ENCODE measurements at places on chromosomes 4 and X. TPM values are rescaled to one million over a fixed set of nuclear protein-coding genes. Genes with fewer than 3 reads are reported as not detected.

The DCAF8L1 gene
- total RNA-seq = not detected

The MGARP gene
- 1.2 TPM for total RNA-seq

The ZNF711 gene
- 127 TPM for total RNA-seq

The THAP6 gene
- 18.6 TPM for total RNA-seq

The CPZ gene
- 3.9 TPM for total RNA-seq

The GPR50 gene
- not detected for total RNA-seq

The RRAGB gene
- total RNA-seq = 62.1 TPM

DNA sequence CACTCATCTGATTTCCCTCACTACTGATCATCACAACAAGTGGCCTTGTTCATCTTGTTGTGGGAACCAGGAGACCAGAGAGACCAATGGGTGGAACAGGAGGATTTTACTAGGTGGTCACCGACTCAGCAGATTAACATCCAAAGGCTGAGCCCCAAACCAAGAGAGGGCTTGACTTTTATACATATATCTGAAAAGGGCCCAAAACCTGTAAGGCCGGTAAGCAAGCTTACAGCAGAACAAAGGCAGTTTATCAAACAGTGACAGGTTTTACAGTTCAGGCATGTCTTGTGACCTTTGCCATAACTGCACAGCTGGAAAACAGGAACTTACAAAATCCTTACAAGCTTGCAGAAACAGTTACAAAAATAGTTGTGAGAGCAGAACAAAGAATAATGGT is 195.9 kb downstream of the OR13H1 start:
- no peak for DNase-seq

DNA sequence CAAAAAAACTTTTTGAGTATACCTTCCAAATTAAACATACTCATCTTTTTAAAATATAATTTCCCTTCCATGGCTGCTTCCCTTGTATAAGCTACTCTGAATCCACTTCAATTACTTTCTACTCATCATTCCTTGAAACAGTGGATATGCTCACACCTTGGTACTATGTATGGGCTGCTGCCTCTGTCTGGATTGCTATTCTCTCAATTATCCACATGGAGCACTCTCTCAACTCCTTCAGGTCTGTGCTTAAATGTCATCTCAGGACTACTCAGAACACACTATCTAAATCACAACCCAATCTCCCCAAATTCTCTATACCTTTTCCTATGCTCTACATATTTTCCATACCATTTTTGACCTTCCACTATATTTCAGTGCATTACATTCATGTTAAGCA is 898.9 kb upstream of the EPHA5 start:
- no peak for DNase-seq

DNA sequence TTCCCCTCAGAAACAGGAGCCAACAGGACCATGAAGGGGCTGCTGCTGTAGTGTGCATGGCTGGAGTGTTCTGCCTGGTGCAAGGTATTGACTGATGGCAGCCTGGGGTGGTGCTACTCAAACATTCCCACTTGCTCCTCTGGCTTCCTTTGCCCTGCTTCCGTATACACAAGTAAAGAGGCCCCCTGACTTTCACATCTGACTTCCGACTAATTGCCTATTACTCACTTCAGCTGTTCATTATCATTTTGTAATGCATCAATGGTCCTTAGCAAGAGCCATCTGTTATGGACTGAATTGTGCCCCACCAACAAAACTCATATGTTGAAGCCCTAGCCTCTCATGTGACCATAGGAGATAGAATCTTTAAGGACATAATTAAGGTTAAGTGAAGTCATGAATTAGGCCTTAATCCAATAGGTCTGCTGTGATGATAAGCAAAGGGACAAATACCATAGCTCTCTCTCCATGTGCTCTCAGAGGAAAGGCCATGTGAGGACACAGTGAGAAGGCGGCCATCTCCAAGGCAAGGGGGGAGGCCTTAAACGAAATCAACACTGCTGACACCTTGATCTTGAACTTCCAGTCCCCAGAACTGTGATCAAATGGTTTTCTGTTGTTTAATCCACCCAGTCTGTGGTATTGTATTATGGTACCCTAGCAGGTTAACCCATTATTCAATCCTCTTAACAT is 122.5 kb upstream of the CLNK start:
- DNase-seq = no peak

DNA sequence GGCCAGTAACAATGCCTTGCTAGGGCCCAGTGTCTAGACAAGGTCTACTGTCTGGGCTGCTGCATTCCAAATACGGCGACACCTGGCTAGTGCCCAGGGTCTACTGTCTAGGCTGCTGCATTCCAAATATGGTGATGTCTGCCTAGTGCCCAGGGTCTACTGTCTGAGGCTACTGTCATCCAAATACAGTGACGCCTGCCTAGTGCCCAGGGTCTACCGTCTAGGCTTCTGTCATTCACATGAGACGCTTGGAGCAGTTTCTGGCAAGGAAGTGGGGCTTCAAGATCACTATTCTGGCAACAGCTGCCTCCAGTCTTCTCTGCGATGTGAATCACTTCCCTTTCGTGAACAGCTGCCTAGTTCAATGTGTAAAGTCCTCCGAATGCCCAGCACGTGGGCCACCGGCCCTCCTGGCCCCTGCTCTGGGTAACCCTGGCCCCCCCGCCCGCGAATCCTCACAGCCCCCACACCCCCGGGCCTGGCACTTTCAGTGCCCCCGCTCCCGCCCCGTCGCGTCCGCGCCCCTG is 12.7 kb downstream of the ACOX3 start:
- DNase-seq = no peak

DNA sequence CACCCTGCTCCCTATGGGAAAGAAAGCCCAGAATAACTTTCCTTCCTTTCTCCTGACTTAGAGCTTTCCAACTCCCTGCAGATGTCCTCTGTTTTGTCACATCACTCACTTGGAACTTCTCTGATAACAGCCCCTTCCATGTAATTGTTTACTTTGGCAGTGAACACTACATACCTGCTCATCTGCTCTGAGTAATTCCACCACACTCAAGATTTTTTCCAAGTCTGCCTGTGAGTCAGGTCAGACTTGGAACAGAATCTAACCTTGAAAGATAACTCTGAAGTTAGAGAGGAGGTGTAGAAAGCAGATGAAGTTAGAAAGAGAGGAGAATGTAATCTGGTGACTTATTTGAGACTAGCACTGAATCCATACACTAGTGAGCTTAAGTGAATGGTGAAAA is 7.4 kb downstream of the MAGEB10 start:
- no peak for DNase-seq

DNA sequence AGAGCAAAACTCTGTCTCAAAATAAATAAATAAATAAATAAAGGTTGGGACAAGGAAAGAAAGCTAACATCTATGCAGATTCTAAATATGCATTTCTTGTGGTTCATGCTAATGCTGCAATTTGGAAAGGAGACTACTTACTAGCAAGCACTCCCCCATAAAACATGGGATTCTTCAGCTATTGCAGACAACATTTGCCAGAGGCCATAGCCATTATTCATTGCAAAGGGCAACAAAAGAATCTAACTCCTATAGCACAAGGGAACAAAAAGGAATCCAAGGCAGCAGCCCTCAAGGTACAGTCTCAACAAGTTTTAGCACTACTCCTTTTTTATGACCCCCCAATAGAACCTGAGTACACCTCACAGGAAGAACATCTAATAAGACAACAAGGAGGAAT is 8.0 kb upstream of the HERC5 start:
- no peak for DNase-seq

- DNase-seq = no peak
Measured at GRCh38 chrX:22486296-22486695, 213.6 kb downstream of the CBLL2 start.

DNA sequence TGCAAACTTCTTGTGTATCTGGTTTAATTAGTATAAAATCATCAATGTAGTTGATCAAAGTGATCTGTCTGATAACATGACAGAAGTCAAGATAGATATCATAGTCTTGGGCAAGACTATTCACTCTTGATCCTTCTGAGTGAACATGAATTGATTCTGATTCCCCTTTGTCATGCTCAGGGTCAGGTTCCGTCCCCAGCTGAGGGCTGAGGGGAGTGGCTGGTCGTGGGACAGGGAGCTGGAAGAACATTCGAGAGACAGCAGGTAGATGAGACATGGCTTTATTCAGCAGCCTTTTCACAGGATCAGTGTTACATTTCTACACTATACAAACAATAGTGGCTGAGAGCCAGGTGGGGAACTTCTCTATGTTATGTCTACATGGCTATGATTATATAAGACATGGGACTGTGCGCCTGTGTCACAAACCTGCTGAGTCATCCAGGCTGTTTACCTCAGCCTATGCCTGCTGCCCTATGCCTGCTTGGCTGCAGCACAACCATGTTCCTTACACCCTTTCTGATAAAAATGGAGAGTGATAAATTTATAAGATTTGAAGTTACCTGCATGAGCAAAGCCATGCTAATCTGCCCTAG is 586.9 kb upstream of the NR3C2 start:
- DNase-seq = no peak

DNA sequence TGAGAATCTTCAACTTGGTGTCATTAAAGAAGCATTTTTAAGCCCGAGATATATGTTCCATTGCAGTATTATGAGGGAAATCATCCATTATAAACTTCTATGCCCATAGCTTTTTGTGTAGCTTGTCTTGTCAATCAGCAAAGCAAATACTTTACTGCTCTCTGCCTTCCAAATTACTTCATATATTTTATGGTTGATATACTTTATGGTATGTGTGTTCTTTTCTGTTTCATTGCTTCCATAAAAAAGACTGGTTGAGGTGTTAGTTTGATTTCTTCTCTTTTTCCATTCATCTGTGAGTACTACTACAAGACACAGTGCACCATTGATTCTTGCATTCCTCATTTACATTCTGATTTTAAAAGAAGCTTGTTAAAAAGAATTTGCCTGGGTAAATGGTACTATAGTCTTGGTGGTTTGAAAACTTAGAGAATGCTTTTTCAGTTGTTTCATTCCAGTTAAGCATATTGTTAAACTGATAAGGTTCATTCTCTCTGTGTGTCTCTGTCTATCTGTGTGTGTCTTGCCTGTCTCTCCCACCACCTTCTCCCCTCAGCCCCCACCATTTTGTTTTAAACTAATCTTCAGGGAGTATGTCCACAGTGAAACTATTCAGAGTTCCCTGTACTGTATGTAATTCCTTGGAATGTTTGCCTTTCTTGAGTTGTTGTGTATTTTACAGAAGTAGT is 27.1 kb downstream of the STAG2 start:
- no peak for DNase-seq

DNA sequence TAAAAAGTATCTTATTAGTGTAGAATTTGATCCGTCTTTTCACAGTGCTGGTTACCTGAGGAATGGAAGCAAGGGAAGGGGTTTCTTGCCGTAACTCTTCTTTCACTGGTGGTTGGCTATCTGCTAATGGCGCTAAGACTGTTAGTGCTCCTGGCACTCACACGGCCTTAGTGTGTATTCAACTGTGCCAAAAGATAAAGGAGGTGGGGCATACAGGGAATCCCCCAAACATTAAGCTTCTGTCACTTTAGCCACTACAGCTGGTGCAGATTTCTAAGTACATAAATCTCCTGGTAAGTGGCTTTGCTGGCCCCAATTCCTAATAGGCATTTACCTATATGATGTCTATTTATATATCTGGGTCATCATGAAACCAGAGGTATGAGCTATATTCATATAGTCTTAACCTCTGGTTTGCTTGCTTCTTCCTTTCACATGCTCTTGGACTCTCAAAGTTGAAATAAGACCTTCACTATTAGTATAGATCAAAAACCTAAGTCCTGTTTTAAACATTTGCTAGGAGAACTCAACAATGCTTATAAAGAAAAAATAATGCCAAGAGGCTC is 95.1 kb downstream of the TSPAN7 start:
- DNase-seq = no peak

DNA sequence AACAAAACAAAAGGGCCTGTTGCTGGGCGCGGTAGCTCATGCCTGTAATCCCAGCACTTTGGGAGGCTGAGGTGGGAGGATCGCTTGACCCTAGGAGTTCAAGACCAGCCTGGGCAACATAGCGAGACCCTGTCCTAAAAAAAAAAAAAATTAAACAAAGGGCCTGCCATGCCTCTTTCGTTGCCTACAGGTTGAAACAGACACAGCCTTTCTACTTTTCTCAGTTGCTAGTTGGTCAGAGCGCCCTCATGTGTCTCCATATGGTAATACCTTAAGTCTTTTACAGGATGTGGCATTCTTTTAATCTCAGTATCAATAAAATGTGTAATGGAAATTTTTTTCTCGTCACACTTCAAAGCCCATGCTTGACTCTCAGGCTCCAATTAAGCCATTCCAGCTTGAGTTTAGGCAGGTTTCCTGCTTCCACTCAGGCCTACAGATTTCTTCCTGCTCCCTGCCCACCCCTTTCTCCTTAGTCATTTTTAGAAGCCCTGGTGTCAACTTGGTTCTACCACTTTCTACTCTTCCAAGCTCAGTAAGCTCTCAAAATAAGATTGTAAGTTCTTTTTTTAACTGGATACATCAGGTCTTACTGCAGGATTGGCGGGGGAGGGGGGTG is 4.6 kb upstream of the SOWAHD start:
- DNase-seq = no peak

DNA sequence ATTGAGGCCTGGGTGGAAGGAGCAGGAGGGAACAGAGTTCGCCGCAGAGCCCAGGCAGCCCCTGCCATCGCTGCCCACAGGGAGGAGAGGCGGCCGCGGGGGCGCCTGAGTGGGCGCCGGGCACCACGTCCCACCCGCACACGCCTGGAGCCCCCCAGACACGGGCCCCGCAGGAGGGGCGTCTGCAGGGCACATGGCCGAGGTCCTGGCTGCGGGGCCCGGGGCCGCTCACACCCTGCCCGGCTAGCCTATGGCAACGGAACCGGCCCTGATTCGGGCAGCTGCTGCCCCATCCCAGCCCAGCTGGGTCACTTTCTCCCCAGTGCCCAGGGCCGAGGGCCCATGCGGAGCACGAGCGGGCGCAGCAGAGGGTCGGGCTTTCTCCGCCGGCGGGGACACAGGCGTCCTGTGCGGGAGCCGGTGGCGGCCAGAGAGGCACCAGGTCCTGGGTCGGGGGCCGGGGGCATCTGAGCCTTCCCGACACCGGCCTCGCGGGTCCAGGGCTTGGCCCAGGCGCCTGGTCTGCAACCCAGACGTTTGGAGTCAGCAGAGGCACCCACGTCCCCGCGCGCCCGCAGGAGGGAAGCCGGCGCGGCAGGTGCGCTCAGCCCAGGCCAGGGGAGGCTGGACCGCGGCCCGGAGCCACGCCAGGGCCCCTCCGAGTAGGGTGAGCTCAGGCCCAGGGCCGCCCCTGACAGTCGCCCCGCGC is 91.2 kb downstream of the FAM53A start:
- no peak for DNase-seq

- no peak for DNase-seq
Measured at GRCh38 chr4:42490015-42490414, 92.7 kb downstream of the SHISA3 start.

DNA sequence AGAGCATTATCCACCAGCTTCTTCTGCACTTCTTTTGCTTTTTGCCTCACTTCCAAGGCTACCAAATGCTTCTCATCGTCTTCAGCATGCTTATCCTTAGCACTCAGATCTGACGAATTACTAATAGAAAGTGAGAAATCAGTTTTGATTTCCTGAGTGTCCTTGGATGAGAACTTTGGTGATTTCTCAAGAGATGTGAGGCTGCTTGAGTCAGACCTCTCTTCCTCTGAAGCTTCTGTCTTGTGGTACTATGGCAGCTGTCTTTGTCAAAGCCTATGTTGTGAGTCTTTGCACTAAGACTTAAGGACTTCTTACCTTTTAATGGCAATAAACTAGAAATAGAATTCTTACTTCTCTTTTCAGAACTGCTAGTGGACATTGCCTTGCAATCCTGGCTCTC is 169.9 kb downstream of the CPE start:
- no peak for DNase-seq
